ENCODE measurements at places on chromosomes 2 and 18.

DNA sequence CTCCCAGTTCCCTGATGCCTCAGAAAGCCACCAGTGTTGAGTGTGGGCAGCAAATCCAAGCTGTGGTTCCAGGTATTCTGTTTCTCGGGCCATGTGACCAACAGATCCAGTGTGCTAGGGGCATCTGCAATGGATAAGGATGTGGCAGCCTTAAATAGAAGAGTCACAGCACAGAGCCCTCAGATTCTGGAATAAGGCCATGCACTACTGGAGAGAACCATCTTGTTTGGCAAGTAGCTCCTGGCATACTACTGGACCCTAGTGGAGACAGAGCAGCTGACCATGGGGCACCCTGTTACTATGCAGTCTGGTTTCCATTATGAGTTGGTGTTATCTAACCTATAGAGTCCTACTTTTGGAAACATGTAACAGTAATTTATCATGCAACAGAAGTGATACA, 53.3 kb upstream of the ZBTB7C start:
- no peak for DNase-seq

DNA sequence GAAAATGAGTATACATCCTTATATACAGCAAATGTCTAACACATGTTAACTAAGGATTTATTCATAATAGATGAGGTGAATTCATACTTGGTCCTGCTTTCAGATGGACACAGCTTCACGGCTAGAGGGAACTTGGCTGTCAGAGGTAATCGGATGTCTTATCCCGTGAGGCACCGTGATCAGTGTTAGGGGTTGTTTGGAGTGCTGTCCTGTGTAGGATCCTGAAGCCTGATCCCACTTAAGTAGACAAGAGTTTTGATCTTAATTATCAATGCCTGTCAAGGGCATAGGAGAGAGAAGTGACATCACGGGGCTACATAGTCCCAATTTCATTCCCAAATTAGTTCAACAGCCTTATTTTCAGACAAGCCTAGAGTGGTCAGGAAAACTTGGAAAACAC, 204.6 kb downstream of the RNF144A start:
- DNase-seq: no peak

DNA sequence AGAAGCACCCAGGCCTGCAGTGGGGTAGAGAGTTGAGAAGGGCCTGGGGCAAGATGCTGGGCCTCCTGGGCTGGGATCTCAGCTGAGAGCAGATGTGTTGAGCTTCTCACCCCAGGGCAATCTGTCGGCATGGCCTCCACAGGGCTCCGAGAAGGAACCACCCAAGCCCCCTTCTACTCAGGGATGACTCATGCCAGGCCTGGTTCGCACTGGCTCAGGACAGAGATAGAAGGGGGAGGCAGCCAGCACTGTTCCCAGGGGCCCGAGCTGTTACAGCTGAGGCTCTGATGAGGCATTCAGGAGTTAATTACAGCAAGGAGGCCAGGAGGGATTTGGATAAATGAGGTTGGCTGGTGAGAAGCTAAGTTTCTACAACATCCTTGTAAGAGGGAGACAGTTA, 62.5 kb downstream of the CENPO start:
- DNase-seq: no peak

DNA sequence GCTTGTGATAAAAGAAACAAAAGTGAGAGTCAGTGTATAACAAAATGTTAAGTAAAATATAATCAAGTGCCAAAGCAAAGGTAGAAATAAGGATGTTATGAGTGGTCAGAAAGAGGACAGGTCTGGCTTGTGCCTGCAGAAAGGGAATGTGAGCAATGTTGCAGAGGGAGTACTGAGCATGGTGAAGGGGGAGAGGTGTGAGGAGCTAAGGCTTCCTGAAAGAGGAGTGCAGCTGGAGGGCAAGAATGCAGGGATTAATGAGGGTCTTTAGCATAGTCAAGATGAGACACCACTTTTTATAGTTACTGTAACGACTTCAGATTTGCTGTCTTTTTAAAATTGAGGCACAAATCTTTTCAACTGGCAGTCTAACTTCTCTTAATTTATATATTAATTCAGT, 22.0 kb upstream of the FIGN start:
- no peak for DNase-seq

- no peak for DNase-seq
Measured at GRCh38 chr18:73639788-73640187, 507.8 kb downstream of the FBXO15 start.

GRCh38 chr18:12011957-12012549, 30.7 kb downstream of the IMPA2 start:
- DNase-seq: no peak

DNA sequence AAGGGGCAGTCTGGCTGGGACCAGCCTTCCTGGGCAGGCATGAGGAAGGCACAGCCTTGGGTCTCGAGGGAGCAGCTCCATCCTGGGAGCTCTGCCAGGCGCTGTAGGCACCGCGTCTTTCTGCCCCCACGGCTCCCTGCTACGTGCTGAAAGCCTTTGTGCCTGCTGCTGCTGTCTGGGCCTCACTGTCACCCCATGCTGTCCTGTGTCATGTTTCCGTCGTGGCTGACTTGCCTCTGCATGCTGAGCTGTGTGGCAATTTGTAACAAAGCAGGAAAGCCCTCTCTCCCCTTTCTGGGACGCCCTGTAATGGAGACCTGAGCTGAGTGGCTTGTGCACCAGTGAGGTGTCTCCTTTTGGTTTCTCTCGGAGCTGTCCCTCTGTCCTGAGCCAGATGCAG, 152.5 kb downstream of the TSN start:
- peak; percentile 64 for DNase-seq

DNA sequence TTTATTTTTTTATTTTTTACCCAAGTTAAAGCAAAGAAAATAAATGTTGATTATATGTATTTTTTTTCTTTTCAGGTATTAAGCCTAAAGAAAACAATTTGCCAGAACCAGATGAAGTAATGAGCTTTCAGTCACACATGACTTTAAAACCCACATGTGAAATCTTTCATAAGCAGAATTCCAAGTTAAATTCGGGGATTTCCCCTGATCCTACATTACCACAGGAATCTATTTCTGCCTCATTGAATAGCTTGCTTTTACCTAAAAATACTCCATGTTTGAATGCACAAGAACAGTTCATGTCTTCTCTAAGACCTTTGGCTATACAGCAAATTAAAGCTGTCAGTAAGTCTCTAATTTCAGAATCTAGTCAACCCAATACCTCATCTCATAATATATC, 26.6 kb downstream of the GEN1 start:
- no peak for DNase-seq

GRCh38 chr2:239026711-239027361, 179.0 kb downstream of the TWIST2 start:
- DNase-seq: no peak

DNA sequence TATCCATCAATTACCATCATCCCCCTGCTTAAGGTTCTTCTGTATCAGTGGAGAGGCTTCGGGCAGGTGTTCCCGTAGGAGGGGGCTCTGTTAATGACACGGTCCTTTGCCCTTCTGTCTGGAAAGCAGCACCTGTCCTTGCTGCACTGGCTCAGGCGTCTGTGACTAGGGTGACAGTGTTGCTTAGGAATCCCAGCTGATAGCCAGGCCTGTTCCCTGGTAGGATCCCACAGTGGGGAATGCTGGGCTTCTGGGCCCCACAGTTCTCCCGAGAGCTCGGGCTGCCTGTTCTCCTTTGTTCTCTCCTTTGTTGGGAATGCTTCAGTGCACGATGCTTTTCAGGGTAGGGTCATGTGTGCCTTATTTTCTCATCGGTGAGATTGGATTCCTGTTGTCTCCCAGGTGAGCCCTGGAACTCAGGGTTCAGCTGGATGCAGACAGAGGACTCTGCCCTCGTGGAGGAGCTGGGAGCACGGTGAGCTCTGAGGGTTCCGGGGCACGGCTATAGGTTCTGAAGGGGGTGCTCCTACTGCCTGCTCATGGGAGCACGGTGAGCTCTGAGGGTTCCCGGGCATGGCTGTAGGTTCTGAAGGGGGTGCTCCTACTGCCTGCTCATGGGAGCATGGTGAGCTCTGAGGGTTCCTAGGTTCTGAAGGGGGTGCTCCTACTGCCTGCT, 9.6 kb downstream of the SNTG2 start:
- peak; percentile 76 for DNase-seq

GRCh38 chr18:55529581-55529980, 58.4 kb downstream of the TCF4 start:
- DNase-seq: no peak

- no peak for DNase-seq
Measured at GRCh38 chr2:460861-461260, 173.0 kb upstream of the ALKAL2 start.

DNA sequence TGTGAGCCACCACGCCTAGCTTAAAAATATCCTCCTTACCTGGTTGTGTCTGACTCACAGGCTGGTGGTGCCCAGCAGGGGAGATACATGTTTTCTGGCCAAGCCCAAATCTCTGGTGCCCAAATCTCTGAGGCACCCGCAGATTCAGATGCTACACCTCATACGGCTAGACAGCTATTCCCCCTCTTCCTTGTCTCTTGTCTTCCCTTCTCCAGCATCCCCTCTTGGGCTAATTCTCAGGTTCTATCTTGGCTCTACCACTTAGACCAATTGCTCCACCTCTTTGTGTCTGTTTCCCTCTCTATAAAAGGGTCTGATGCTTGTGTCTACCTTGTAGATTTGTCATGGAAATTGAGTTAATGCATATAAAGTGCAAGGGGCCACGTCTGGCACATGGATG, 13.4 kb downstream of the LAMA3 start:
- no peak for DNase-seq

DNA sequence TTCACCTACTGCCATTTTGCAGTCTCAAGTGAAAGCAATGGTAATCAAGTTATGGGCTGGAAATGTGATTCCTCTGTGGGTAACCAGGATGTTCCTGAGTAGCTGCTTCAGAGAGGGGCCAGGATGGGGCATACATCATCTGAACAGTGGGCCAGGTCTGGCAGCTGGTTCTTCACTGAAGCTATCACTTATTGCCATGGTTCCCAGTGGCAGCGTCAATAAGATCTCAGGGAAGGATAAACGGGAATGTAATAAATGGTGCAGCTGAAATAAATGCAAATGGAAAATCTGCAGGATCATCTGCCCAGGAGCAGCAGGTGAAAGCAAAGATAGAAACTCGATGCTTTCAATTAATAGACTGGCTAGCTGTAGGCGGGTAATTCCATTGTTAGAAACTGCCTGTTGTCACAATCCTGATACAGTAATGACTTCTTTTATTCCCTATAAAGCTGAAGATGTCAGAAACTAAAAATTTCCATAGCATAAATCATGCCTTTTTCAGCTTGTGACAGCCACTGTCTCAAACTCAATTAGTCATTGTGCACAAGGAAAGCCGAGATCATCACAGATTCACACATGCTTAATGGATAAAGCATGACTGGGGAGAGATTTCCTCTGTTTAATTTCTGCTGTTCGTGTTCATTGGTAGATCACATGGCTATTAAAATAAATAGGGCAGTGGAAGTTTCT, 56.2 kb upstream of the CCDC85A start:
- DNase-seq: peak; percentile 95

GRCh38 chr2:173962031-173962430, 3.1 kb downstream of the SP3 start:
- no peak for DNase-seq

DNA sequence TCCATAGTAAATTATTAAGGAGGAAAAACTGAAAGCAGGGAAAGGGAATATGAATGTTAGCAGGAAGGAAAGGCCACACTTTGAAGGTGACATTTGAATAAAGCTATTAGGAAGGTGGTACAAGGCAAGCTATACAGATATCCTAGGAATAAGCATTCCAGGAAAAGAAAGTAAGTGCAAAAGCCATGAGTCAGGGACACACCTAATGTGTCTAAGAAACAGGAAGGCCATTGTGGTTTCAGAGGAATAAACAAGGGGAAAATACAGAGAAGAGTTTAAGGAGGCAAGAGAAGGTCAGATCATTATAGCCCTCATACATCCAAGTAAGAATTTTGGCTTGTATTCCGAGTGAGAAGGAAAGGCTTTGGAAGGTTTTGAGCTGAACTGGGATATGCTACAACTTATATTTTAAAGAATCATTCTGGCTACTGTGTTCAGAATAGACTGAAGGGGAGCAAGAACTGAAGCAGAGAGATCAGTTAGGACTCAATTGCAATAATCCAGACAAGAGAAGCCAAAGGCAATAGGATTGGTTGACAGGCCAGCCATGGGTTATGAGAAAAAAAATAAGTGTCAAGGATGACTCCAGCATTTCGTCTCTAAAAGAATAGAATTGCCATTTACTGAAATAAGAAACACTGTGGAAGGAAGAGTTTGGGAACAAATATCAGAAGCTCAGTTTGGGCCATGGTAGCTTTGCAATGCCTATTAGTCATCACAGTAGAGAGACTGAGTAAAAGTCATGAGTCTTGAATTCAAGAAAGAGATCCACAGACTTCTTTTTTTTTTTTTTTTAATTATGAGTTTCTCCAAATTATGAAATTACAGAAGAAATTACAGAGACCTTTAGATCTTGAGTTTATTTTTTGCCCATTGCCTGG, 11.3 kb downstream of the RAD51AP2 start:
- no peak for DNase-seq

DNA sequence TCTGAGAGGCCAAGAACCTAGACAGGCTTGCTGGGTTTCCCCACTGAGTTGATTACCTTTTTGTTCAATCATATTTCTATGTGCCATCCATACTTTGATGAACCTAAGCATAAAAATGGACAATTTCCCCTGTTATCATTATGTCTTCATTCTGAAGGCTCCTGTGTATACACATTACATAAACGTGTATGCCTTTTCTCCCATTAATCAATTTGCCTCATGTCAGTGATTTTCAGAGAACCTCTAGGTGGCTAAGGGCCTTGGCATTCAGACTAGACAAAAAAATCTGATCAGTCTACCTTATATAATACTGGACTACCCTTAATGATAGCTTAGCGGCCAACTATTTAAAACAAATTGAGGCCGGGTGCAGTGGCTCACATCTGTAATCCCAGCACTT, 4.1 kb upstream of the PEX13 start:
- no peak for DNase-seq

DNA sequence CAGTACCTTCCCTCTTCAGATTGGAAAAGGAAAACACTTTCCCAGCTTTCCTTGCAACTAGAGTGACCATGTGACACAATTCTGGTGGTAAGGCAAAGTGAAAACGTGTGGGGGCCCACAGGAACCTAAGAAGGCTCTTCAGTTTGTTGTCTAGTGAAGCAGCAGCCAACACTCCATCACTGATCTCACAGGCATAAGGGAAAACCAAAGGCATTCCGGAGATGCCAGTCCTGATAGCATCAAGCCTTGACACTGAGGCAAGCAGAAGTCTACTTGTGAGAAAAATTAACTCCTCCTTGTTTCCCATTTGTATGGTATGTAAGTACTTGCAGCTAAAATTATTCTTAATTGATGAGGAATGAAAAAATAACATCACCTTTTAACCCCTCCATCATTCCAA, 88.3 kb downstream of the ETAA1 start:
- no peak for DNase-seq

DNA sequence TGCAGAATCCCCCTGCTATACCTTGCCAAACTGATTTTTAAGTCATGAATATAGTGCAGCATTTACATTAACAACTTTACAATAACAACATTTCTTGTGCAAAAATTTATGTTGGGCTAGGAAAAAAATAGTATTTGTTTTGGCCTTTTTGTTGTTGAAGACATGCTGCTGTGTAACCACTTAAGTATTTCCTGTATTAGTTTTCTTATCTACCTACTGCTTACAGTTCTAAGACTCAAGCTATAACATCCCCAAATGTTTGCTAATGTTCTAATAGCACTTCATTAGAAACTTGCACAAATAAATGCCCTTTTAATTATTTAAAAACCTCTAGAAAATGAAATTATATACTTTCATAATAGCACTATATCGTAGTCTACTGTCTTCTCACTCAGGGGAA, 154.3 kb upstream of the DOCK10 start:
- no peak for DNase-seq

- DNase-seq: no peak
Measured at GRCh38 chr2:38465789-38466127, 88.7 kb upstream of the ATL2 start.

- DNase-seq: no peak
Measured at GRCh38 chr2:197360744-197361156, 50.2 kb upstream of the ANKRD44 start.

Data from NCI-H2081 (cell line).